ENCODE measurements at places on chromosomes 5 and 9. TPM values are rescaled to one million over a fixed set of nuclear protein-coding genes. Genes with fewer than 3 reads are reported as not detected.

DNA sequence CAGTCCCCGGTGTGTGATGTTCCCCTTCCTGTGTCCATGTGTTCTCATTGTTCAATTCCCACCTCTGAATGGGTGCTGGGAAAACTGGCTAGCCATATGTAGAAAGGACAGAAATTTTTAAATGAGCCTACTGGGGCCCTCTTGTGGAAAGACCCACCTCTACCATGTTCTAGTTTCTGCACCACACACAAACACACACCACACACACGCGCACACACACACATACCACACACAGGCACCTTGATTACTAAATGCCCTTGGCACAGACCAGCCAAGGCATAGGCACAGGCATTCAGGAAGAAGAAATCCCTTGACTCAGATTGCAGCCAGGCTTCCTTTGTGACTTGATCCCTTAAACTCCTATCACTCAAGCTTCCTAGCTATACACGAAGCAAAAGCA lies 60.5 kb downstream of the SIL1 start:
- peak; percentile 54 for DNase-seq

- no peak for DNase-seq
Observed at GRCh38 chr9:111917980-111918379, 21.4 kb downstream of the UGCG start.

- DNase-seq = no peak
Observed at GRCh38 chr5:146751054-146751453, 127.5 kb downstream of the PPP2R2B start.

DNA sequence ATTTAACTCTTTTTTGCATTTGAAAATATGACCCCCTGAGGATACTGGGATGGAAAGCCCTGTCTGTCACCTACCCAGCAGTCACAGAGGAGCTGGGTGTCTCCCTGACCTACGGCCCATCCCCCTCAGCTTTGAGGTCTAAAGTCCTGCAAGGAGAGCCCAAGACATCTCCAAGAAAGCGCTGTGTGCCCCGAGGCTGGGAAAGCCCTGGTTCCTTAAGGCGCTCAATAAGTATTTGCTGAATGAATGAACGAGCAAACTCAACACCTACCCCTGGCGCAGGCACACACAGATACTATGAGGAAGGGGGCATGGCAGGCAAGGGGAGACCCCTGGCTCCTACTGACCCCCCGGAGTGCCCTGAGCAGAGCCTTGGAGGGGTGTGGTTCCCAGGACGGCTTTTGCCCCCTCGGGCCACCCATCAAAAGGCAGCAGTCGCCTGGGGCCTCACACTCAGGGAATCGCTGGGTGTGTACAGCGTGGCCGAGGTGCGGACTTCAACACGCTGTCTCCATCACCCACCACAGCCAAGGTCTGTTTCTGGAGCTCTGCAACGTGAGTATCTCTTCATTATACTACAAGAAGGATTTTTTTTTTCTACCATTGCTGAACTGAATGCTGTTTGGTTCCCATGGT lies 211.6 kb downstream of the ERCC6L2 start:
- no peak for DNase-seq

DNA sequence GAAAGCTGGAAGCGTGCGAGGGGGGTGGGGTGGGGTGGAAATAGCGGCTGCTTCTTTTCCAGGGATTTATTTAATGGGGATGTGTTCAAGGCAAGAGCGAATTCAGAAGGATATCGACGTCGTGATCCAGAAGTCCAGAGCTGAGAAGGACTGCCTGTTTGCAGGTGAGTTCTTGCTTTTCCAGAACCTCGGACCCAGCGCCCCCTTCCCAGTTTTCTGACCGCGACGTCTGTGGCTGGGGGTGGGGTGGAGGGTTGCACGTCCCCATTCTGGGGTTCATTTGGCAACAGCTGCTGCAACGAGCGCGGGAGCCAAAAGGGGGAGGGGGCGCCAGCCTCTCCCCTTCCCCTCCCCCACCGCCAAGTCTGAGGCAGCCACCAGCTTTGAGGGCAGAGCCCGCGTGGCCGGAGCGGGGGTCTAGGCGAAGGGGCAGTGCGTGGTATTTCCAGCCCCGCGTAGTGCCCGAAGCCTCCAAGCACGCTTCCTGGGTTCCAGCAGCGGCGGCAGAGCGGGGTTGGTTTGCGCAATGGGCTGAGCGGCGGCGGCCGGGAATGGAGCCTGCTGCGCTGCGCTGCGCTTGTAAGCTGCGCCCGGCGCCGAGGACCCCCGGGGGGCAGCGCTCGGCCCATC lies 701 bp downstream of the PARP8 start:
- no peak for DNase-seq

DNA sequence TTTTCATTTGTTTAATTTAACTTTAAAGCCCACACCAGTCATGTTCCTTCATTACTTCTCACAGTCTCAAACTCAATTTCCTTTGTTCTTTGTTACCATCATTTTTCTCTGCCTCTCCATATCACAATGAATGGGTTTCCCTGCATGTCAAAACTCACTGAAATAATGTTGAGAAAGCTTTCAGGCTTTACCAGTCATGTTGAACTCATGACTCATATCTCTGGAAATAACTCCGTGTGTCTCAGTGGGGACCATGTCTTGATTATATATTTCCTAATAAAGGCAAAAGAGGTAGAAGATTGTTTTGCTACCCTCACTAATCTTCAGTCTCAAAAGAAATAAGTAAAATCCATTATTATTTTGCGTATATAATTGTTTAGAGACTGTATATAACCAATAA lies 231.2 kb downstream of the CHSY3 start:
- peak; percentile 57 for DNase-seq

- no peak for DNase-seq
Observed at GRCh38 chr9:106593201-106593600, 269.8 kb upstream of the ZNF462 start.

- no peak for DNase-seq
Observed at GRCh38 chr5:54541823-54542783, 24.5 kb downstream of the SNX18 start.

GRCh38 chr9:117528225-117528624 lies 113.4 kb upstream of the ASTN2 start:
- DNase-seq = no peak

- no peak for DNase-seq
Observed at GRCh38 chr9:94758880-94759279, 32.4 kb downstream of the AOPEP start.

- no peak for DNase-seq
Observed at GRCh38 chr9:134088063-134088725, 20.4 kb upstream of the BRD3 start.

DNA sequence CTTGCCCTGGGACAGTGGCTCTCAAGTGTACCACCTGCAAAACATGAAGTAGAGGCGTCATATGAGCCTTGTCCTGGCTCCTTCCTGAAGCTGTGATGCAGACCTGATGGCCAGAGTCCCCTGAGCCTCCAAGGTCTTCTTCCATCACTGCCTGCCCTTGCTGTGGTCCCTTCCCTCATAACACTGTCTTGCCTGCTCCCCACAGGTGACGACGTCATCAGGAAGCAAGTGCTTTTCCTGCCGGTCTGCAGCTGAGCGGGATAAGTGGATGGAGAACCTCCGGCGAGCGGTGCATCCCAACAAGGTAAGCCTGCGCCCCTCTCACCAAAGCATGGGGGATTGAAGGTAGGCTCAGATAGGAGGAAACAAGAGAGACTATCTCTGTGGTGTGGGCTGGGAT lies 107.3 kb downstream of the DAB2IP start:
- DNase-seq = no peak

DNA sequence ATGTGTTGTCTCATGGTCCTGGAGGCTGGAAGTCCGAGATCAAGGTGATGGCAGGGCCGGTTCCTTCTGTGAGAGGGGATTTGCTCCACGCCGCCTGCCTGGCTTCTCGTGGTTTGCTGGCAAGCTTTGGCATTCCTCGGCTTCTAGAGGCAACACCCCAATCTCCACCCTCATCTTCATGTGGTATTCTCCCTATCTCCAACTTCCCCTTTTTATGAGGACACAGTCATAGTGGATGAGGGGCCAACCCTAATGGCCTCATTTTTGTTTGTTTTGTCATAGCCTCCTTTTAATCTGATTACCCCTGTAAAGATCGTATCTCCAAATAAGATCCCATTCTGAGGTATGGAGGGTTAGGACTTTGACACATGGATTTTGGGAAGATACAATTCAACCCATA lies 41.7 kb upstream of the CLK4 start:
- DNase-seq = no peak

DNA sequence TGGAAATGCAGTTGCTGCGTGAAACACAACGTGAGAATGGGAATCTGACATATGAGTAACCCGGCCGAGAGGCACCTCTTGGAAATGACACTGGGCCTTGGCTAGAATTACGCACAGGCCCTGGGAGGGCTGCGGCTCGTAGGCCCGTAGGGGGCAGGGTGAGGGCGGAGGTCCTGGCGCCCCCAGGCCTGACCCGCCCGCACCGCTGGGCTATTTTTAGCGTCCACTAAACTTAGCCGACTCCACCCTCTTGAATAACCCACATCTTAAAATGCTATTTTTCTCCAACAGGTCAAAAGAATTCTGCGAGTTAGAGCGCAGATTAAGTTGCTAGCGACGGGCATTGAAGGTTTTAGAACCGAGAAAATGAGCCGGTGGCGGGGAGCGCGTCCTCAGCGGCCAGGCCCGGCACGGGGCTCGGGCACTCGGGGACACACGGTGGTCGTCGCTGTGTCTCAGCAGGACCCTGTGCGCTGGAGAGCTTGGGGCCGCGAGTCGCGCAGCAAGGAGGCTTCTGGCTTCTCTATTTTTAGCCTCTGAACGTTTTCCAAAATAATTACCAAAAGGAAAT lies 168.5 kb downstream of the AUH start:
- DNase-seq = peak; percentile 82

DNA sequence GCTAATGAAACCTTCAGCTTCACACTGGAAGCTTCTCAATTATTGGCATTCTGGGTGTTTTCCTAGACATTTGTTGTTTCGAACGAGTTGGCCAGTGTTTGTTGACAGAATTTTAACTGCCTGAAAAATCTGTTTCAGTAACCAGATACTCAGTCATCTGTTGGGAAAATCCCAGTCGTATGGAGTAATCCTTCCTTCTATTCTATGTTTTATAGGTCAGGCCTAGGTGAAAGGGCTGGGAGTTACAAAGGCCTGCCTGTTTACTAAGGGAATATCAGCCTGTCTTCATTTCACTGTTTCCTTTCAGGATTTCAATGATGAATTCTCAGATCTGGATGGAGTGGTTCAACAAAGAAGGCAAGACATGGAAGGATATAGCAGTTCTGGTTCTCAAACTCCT lies 59.9 kb downstream of the GRAMD2B start:
- no peak for DNase-seq

- no peak for DNase-seq
Observed at GRCh38 chr9:81664638-81665222, 24.6 kb downstream of the TLE1 start.

GRCh38 chr5:60842871-60843385 lies 1.1 kb downstream of the ELOVL7 start:
- peak; percentile 39 for DNase-seq

GRCh38 chr9:101458963-101459631 lies 23.5 kb upstream of the ALDOB start:
- peak; percentile 69 for DNase-seq

DNA sequence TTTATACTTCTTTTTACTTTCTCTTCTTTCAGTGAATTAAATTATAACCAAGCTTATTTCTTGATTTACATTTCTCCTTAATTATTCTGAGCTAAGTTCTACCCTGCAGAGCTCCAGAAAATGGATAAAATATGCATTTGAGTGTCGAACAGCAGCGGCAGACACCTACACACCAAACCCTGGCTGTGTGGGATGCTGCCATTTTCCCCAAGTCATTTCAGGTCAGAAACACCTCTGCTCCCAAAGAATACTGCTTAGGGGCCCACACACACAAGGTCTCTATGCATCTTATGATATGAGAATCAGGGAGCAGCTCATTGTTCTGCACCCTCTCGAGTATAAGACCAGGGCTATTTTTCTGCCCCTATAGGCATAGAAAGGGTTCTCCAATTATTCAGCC lies 122.3 kb downstream of the CMYA5 start:
- no peak for DNase-seq

GRCh38 chr5:77893225-77893860 lies 117.2 kb upstream of the TBCA start:
- DNase-seq = peak; percentile 88

- DNase-seq = no peak
Observed at GRCh38 chr5:147779694-147780093, 2.8 kb downstream of the JAKMIP2 start.

DNA sequence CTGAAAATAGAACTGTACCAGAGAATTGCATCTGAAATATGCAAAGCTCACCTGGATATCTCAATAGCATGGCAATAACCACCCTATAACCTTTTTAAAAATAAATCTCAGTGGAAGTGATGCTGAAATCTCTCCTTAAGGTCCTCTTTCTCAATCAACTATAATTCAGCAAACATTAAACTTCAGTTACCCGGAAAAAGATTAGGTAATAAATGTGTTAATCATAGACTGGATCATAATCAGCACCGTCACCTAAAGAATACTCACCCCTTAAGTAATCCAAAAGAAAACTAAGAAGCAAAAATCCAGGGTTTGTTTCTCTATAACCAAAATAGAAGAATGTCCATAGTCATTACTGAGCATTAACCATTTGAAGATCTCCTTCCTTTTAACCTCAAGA lies 44.3 kb upstream of the DENND4C start:
- DNase-seq = no peak

GRCh38 chr5:64587370-64587769 lies 81.6 kb downstream of the RGS7BP start:
- no peak for DNase-seq

GRCh38 chr5:52502460-52502999 lies 285.2 kb upstream of the ITGA1 start:
- no peak for DNase-seq

DNA sequence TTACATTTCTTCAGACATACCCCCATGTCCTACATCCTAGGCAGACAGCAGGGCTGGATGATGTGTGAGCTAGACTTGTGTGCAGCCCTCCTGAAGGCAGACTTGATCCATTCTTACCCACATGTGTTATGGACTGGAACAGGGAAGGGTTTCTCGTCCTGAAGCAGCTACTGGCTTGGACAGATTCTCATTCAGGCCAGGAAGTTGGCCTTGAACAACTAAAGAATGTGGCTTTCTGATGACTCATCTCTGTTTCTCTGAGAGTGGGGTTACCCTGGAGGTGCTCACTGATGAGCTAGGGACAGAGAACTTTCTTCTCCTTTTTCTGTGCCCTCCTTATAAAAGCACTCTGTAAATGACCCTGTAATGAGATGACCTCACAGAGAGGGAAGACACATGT lies 246.5 kb downstream of the PCSK5 start:
- DNase-seq = peak; percentile 38

TLR4 gene
- not detected for total RNA-seq

EQTN gene
- 0.27 TPM for total RNA-seq

CBY3 gene
- not detected for total RNA-seq

LCP2 gene
- not detected for total RNA-seq

ARHGEF28 gene
- total RNA-seq = 134 TPM

PCDHB6 gene
- not detected for total RNA-seq

PDE6A gene
- not detected for total RNA-seq

CCDC183 gene
- total RNA-seq = not detected

SPINK5 gene
- 0.75 TPM for total RNA-seq

PCDHGA5 gene
- not detected for total RNA-seq

RNF180 gene
- total RNA-seq = 5.7 TPM

PURA gene
- total RNA-seq = 9.2 TPM

SPZ1 gene
- not detected for total RNA-seq

FAM163B gene
- not detected for total RNA-seq

SLC25A2 gene
- total RNA-seq = not detected

Data from foreskin keratinocyte (primary cell).